ENCODE measurements at places on chromosomes 6 and 20.

GRCh38 chr20:62969179-62969760 lies 16.8 kb downstream of the SLC17A9 start:
- DNase-seq = no peak

- DNase-seq = no peak
Observed at GRCh38 chr6:19102936-19103335, 715.8 kb downstream of the RNF144B start.

GRCh38 chr20:31712564-31713311 lies 9.9 kb downstream of the BCL2L1 start:
- DNase-seq = no peak

DNA sequence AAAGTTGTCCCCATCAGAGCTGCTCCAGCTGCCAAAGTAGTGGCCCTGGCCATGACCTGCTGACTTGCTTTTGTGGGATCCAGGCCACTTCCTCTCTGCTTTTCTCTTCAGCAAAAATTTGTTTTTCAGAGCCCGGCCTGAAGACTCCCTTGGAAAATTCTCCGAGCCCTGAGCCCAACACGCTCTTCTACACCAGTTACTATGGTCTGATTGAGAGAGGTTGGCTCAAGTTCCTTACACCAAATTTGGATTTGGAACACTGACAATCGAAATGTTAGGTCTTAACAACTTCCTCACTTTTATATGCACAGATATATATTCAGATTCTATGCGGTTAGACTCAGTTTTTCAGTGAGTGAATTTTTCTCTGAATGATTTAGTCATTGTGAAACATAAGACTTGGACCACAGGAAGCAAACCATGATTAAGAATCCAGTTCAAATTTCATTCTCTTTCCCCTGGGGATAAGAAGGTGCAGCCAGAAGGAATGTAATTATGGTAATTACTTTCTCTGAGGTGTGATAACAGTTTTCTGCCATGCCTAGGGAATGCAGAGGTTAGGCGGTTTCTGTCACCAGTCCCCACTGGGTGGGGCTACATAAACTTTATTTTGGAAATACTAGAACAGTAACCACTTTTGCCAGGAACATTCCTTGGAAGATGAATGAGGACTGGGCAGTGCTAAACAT lies 365.2 kb downstream of the SYNE1 start:
- DNase-seq = no peak

DNA sequence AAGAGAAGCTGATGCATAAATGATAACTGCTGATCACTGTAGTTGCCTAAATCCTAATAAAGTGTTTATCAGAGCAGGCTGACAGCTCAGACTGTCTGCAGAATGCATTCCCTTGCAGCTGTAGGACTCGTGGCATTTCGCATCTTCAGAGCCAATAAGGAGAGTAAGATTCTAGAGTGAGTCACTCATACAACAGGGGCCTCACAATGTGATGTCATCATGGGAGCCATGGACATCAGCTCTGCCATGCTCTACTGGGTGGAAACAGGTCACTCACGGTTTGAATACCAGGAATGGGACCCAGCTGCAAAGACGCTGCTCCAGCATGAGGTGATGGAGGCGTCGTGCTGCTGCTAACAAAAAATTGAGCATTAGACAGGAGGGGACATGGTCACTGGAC lies 7.4 kb downstream of the FAM209B start:
- DNase-seq = no peak

GRCh38 chr20:31856516-31856915 lies 11.1 kb upstream of the FOXS1 start:
- DNase-seq = no peak

GRCh38 chr6:98156580-98156979 lies 677.8 kb upstream of the POU3F2 start:
- no peak for DNase-seq

- DNase-seq = no peak
Observed at GRCh38 chr6:12490904-12491571, 200.9 kb downstream of the EDN1 start.

- no peak for DNase-seq
Observed at GRCh38 chr6:110595112-110595511, 118.7 kb upstream of the SLC22A16 start.

GRCh38 chr20:59645761-59646171 lies 41.4 kb downstream of the PHACTR3 start:
- DNase-seq = no peak

DNA sequence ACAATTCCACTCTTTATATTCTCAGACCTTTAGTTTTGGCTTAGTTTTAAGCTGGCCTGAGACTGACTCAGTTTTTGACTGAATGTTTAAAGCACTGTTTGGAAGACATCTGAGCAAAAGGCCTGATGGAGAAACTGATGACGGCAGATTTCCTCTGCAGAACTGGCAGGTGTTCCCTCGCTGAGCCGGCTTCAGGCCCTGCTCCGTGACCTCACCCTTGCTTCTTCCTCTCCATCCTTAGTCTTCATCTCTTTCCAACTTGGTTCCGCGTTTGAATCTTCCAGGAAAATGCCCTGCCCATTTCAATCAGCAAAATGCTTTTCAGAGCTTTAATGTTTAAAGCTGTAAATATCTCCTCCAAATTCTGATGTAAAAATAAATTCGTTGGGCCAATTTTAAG lies 6.6 kb downstream of the NKX2-4 start:
- DNase-seq = no peak

GRCh38 chr20:5171790-5172164 lies 45.0 kb downstream of the CDS2 start:
- DNase-seq = no peak

GRCh38 chr6:94623586-94623985 lies 953.7 kb upstream of the MANEA start:
- DNase-seq = no peak

- no peak for DNase-seq
Observed at GRCh38 chr6:5112066-5112799, 27.1 kb downstream of the PPP1R3G start.

DNA sequence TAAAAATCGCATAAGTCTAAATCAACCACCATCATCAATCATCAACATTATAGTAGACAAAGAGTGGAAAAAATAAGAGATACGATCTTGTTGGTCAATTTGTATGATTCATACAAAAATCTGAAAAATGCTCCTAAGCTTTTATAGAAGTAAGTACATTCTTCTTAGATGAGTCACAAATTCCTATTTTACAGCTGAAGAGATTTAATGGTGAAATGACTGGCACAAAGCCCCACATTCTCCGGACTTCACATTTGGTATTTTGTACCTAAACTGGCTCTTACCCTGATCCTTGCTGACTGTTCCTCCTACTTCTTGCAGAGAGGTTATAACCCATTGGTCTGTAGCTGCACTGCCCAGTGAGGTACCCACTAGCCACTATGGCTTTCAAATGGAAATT lies 29.9 kb upstream of the PREP start:
- DNase-seq = no peak

DNA sequence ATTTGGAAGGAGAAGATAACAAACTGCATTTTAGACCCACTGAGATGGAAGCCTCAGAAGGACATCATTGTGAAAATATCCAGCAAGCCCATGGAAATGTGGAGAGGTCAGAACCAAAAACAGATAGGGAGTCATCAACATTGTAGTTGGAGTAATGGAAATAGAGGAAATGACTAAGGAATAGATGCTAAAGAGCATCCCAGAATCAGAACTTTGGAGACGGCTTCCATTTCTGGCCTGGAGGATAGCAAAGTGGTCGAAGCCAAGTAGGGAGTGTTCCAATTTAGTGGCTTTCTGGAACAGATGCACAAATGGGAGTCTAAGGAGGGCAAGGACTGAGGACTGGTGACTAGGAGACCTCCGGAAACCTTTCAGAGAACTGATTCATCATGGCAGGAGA lies 3.6 kb downstream of the BEND6 start:
- no peak for DNase-seq

GRCh38 chr6:41442800-41443501 lies 103.2 kb upstream of the FOXP4 start:
- DNase-seq = no peak

DNA sequence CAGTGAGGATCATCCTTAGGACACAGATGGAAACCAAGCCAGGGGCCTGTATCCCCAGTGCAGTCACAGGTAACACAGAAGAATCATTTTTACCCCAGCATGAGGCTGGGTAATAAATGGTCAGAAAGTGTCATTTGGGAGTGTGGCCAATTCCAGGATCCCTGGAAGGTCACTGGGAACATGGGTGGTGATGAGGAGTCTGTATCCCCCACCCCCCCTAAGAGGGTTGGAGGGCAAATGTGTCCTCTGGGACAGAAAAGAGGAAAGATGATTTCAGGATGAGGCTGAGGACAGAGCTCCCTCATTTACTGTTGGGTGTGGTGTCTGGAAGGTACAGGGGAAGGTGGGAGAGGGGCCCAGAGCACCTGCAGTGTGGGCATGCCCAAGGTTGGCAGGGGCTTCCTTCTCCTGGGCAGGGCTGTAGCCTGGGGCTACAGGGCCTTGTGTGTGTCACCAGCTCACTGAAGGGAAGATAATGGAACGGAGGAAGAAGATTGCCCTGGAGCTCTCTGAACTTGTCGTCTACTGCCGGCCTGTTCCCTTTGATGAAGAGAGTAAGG lies 34.5 kb downstream of the PLCG1 start:
- DNase-seq = no peak

GRCh38 chr20:58327211-58327610 lies 17.7 kb downstream of the RAB22A start:
- no peak for DNase-seq

GRCh38 chr6:114167583-114168576 lies 174.9 kb downstream of the HS3ST5 start:
- no peak for DNase-seq

- no peak for DNase-seq
Observed at GRCh38 chr6:111781041-111781708, 92.1 kb downstream of the FYN start.
